MM.1S (cell line): ENCODE measurements at places on chromosomes 12 and 14.

DNA sequence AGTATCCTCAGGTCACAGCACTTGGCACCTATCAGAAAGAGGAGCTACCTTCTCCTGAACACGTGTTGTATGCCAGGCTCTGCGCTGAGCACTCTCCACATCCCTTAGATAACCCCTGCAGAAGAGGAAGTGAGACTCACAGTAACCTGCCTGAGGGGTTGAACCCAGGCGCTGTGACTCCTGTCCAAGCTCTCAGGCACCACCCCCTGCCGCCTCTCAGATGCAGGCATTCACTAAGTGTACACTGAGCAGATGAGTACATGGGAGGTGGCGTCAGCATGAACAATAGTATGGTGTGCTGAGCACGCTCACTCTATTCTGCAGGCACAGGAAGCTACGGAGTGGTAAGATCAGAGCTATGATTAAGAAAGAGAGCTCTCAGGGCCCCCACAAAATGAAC lies 21.0 kb upstream of the RIC8B start:
- H3K27me3 ChIP-seq, result no peaks in the 10 kb centered on the region
- H3K36me3 ChIP-seq, result no peaks in the 10 kb centered on the region
- peak overlapping the region; percentile 43; the same call in 1 of the 2 replicates for H3K27ac ChIP-seq
- peaks cover 17% of the 10 kb centered on the region for H3K4me1 ChIP-seq
- H3K4me3 ChIP-seq, result no peak overlapping the region

DNA sequence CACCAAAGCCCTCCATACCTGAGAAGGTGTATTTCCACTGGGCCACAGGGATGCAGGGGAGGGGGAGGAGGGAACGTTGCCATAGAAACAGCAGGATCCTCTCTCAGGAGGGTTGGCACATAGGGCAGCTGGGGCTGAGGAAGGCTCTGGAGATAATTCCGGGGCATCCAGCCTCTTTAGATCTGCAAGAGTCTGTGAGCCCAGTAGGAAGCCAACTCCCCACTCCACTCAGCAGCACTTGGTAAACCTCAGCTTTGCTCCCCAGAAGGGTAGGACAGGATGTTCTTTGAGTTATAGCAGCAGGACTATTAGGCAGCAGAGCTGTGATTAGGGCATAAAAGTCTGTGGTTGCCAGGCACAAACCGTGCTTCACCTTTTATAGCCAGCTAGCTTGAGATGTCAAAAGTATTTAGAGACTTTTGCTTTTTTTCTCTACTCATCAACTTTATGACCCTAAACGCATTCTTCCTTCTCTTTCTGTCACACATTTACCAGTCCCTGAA lies 7.8 kb upstream of the PLEKHG3 start:
- no peaks in the 10 kb centered on the region for H3K27me3 ChIP-seq
- DNase-seq, result no peak
- H3K4me3 ChIP-seq, result no peak overlapping the region
- no peak overlapping the region for H3K27ac ChIP-seq
- no peaks in the 10 kb centered on the region for H3K4me1 ChIP-seq

- H3K4me3 ChIP-seq, result no peak overlapping the region
- H3K27ac ChIP-seq, result peak overlapping the region; percentile 43; the same call in 1 of the 2 replicates
- H3K27me3 ChIP-seq, result no peaks in the 10 kb centered on the region
- H3K36me3 ChIP-seq, result no peaks in the 10 kb centered on the region
These were observed 139.3 kb downstream of the ADGRD1 start for GRCh38 chr12:131092901-131093603.

DNA sequence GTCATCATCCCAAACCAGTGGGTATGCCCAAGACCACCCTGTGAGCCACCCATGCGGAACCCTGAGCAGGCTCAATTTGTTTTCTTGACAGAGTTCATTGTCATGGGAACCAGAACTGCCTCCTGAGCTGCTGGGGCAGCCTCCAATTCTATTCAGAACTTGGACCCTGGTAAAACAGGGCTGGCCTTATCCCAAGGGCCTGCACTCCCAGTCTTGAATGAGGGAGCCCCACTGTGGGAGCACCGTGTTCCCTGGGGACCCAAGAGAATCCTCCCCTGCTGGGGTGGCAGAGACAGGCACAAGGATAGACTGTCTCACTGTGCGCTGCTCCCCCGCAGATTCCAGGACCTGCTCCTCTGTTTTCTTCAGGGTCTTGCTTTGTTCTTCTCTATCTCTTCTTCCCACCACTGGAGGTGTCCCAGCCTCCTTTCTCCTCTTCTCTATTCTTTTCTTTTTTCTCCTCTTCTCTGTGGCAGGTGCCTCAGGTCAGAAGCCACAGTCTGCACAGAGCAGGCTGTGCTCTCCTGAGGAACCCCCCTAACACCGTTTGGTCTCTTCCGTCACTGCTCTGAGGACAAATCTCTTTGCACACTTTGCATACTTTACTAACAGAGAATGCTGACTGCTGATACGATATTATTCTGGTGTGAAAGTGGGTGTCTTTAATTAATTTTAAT lies 31.2 kb upstream of the CHPT1 start:
- no peak overlapping the region for H3K4me3 ChIP-seq
- no peaks in the 10 kb centered on the region for H3K36me3 ChIP-seq
- DNase-seq, result no peak
- H3K4me1 ChIP-seq, result peaks cover 18% of the 10 kb centered on the region

DNA sequence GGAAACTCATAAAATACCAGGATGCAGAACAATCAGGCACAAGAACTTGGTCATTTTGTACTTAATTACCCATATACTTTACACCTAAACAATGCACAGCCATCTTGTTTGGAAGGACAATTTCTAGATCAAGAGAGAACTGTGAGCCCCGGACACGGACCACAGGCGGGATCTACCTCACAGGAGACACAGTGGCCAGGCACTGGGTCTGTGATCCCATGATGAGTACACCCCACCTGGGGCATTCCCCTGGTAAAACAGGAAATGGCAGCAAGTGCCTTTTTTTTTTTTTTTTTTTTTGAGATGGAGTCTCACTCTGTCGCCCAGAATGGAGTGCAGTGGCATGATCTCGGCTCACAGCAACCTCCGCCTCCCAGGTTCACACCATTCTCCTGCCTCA lies 15.2 kb downstream of the GOLGA3 start:
- H3K27ac ChIP-seq, result no peak overlapping the region
- H3K4me1 ChIP-seq, result no peaks in the 10 kb centered on the region
- H3K4me3 ChIP-seq, result no peak overlapping the region
